ENCODE measurements at places on chromosomes 12 and 14. TPM values are rescaled to one million over a fixed set of nuclear protein-coding genes. Genes with fewer than 3 reads are reported as not detected.

DNA sequence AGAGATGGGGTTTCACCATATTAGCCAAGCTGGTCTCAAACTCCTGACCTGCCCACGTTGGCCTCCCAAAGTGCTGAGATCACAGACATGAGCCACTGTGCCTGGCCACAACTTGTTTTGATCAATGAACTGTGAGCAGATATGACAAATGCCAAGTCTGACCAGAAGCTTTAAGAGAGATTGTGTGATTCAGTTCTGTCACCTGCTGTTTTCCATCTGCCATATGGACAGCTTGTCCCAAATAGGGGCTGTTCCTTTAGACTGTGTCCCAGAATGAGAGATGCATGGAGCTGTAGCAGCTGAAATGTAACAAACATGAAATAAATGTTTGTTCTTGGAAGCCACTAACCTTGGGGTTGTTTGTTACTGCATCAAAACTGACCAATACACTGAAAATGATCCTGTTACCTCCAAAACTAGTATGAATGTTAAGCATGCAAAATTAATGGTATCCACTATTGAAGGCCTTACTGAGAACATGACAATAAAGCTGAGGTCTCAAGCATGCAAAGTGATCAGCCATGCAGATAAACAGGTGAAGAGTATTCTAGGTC, 65.9 kb upstream of the MED13L start:
- H3K27me3 ChIP-seq, result peaks cover 13% of the 10 kb centered on the region
- no peak overlapping the region for H3K27ac ChIP-seq
- H3K36me3 ChIP-seq, result no peaks in the 10 kb centered on the region
- no peak for DNase-seq
- no peak overlapping the region for H3K4me3 ChIP-seq
- H3K4me1 ChIP-seq, result no peaks in the 10 kb centered on the region

GRCh38 chr12:11067514-11067913, 5.4 kb upstream of the TAS2R46 start:
- no peaks in the 10 kb centered on the region for H3K4me1 ChIP-seq
- H3K27me3 ChIP-seq, result no peaks in the 10 kb centered on the region
- DNase-seq, result no peak

Gene PMCH
- total RNA-seq, result 3.1 TPM

DNA sequence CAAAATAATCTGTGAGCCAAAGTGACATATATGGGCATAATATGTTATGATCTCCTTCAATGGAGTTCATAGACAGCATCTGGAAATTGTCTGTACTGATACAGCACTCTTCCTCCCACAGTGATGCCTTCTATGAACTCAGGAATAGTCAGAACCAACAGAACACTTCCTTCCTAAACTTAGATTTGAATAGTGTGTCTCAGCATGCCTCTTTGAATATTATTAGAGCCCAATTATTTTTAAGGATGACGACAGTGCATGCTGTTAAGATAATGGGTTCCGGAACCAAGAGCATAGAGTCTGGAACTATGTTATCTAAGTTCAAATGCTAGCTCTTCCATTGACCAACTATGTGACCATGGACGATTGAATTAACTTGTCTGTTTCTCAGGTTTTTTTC, 386.6 kb upstream of the PRICKLE1 start:
- H3K4me1 ChIP-seq, result no peaks in the 10 kb centered on the region
- no peak overlapping the region for H3K4me3 ChIP-seq
- H3K36me3 ChIP-seq, result no peaks in the 10 kb centered on the region
- H3K27me3 ChIP-seq, result no peaks in the 10 kb centered on the region

Gene SALL2
- 1.6 TPM for total RNA-seq

Gene CELA1
- not detected for total RNA-seq

DNA sequence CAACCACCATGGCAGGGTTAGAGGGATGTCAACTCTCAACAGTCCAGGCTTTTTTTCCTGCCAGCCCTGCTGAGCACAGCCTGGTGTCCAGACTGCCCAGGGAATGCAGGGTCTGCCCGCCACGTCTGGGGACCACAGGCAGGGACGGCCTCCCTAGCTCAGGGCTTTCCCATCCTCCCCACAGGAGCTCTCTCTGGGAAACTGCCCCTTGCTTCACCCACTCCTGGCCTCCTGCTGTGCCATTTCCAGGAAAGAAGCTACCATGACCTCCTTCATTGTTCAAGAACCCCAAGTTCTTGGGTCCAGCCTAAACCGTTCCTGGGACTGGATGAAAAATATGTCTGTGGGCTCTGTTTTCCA, 4.8 kb downstream of the SCNN1A start:
- H3K36me3 ChIP-seq, result no peaks in the 10 kb centered on the region
- H3K4me1 ChIP-seq, result peaks cover 22% of the 10 kb centered on the region
- no peaks in the 10 kb centered on the region for H3K27me3 ChIP-seq
- H3K4me3 ChIP-seq, result no peak overlapping the region
- DNase-seq, result no peak

- H3K36me3 ChIP-seq, result no peaks in the 10 kb centered on the region
- peaks cover 5% of the 10 kb centered on the region for H3K4me1 ChIP-seq
- DNase-seq, result no peak
- no peak overlapping the region for H3K27ac ChIP-seq
- H3K27me3 ChIP-seq, result peaks cover 5% of the 10 kb centered on the region
These were observed 22.6 kb downstream of the FGF6 start for GRCh38 chr12:4422985-4423384.

GRCh38 chr14:98564006-98564405, 708.0 kb downstream of the BCL11B start:
- H3K27ac ChIP-seq, result no peak overlapping the region
- H3K27me3 ChIP-seq, result peaks cover 1% of the 10 kb centered on the region
- H3K36me3 ChIP-seq, result no peaks in the 10 kb centered on the region
- no peak for DNase-seq
- H3K4me1 ChIP-seq, result no peaks in the 10 kb centered on the region

DNA sequence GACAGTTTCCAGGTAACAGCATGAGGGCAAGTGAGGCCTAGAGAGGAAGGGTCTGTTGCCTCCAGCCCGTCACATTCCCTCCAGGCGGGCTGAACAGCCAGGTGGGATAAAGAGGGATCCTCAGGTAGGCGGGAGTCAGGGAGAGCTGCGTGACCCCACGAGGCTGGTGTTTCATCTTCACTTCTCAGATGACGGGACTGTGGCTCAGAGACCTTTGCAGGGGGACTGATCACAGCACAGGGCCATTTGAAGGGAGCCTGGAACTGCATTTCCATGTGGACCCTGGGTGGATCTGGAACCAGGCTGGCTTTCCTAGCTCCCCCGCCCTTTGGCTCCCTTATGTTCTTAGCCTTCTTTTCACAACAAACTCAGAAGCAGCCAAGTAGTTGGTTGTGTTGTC, 37.4 kb downstream of the SH2B3 start:
- H3K36me3 ChIP-seq, result peaks cover 51% of the 10 kb centered on the region
- H3K4me1 ChIP-seq, result peaks cover 80% of the 10 kb centered on the region
- H3K4me3 ChIP-seq, result peak overlapping the region; percentile 31
- H3K27ac ChIP-seq, result peak overlapping the region; percentile 82

DNA sequence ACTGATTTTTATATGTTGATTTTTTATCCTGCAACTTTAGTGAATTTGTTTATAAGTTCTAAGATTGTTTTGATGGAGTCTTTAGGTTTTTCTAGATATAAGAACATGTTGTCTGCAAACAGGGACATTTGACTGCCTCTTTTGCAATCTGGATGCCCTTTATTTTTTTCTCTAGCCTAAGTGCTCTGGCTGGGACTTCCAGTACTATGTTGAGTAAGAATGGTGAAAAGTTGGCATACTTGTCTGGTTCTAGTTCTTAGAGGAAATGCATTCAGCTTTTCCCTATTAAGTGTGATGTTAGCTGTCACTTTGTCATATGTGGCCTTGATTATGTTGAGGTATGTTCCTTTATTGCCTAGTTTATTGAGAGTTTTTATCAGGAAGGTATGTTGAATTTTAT, 68.1 kb downstream of the ERC1 start:
- H3K36me3 ChIP-seq, result peaks cover 20% of the 10 kb centered on the region
- H3K4me1 ChIP-seq, result no peaks in the 10 kb centered on the region
- DNase-seq, result no peak
- H3K27ac ChIP-seq, result no peak overlapping the region
- H3K4me3 ChIP-seq, result no peak overlapping the region
- no peaks in the 10 kb centered on the region for H3K27me3 ChIP-seq

DNA sequence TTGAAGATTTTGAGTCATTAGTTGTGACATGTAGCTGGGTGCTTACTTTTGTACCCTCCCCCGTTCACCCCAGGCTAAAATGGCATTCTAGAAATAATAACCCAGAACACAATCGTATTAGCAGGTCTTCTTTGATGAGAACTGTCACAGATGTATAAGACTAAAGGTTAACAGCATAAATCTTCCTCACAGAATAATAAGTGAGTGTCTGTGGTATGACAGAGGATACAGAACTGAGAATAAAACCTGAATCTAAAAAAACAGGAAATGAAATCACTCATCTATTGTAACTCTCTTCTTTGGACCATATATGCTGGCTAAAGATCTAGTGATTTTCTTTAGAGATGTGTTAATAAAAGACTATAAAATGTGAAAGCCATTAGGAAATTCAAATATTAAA, 746.6 kb downstream of the LRFN5 start:
- no peak overlapping the region for H3K27ac ChIP-seq
- no peaks in the 10 kb centered on the region for H3K36me3 ChIP-seq
- H3K4me3 ChIP-seq, result no peak overlapping the region
- H3K27me3 ChIP-seq, result no peaks in the 10 kb centered on the region

Gene ZC2HC1C
- total RNA-seq, result 0.71 TPM

- H3K27ac ChIP-seq, result no peak overlapping the region
- peaks cover 8% of the 10 kb centered on the region for H3K36me3 ChIP-seq
- no peaks in the 10 kb centered on the region for H3K4me1 ChIP-seq
- DNase-seq, result no peak
- no peaks in the 10 kb centered on the region for H3K27me3 ChIP-seq
These were observed 51.3 kb downstream of the GNS start for GRCh38 chr12:64707926-64708325.

Gene USP44
- total RNA-seq, result 4.4 TPM

DNA sequence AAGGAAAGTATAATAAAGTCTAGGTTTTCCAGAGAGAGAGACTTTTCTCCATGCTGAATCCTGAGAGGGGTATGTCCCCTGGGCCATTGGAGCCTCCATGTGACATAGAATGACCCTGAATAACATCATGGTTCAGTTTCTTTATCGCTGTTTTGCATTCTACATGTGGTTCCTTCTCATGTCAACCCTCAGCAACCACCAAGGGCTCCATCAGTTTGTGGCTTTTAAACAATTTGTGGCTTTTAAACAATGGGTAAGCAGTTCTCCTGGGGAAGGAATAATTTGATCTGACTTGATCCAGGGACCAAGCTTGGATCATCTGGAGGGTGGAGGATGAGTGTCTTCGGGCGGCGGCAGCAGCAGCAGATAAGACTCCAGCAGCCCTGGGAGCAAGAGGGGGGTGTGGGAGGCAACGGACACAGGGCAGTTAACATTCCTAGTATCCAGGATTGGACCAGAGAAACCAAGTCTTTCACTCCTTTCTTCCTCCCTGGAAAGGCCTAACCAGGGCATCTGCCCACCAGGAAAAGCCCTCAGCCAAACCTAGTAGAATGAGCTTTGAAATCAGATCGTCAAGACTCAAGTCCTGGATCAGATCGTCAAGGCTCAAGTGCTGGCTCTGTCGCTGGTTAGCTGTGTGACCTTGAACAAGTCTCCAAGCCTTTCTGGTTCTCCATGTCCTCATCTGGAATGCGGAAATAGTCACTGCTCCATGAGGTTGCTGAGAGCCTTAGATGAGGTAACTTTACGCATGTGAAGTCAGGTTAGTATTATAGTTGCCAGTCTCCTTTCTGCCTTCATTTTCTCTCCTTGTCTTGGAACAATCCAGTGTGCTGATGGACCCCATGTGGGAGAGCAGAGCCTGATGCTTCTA, 27.8 kb upstream of the FAM222A start:
- no peaks in the 10 kb centered on the region for H3K36me3 ChIP-seq
- DNase-seq, result no peak
- H3K4me3 ChIP-seq, result no peak overlapping the region
- no peak overlapping the region for H3K27ac ChIP-seq
- H3K4me1 ChIP-seq, result no peaks in the 10 kb centered on the region

- H3K4me3 ChIP-seq, result no peak overlapping the region
- DNase-seq, result no peak
- H3K36me3 ChIP-seq, result peaks cover 5% of the 10 kb centered on the region
- H3K27me3 ChIP-seq, result peaks cover 8% of the 10 kb centered on the region
These were observed 477.0 kb downstream of the DPF3 start for GRCh38 chr14:72416892-72417291.

- H3K27me3 ChIP-seq, result peaks cover 41% of the 10 kb centered on the region
- H3K4me3 ChIP-seq, result no peak overlapping the region
- peaks cover 27% of the 10 kb centered on the region for H3K4me1 ChIP-seq
- no peak overlapping the region for H3K27ac ChIP-seq
These were observed 3.5 kb upstream of the HCFC2 start for GRCh38 chr12:104060791-104061190.

- no peak overlapping the region for H3K4me3 ChIP-seq
- H3K4me1 ChIP-seq, result peaks cover 28% of the 10 kb centered on the region
- H3K36me3 ChIP-seq, result no peaks in the 10 kb centered on the region
- H3K27me3 ChIP-seq, result peaks cover 17% of the 10 kb centered on the region
- DNase-seq, result no peak
These were observed 8.0 kb downstream of the GSG1 start for GRCh38 chr12:13095266-13095995.

DNA sequence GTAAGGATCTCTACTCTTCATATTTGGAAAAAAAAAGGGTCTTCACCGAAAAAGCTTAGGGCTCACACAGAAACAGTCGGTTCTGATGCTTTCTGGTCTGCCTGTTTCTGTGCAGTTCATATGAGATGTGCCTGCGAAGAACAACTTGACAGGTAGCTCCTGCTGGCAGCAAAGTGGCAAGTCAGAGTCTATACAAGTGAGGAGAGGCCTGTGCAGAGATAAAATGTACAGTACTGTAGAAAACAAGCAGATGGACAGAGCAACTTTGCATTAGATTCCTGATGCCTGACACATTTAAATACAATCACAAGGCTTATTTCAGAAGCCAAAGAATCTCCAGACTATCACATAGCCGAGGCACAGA, 936.0 kb downstream of the DIO2 start:
- H3K27ac ChIP-seq, result no peak overlapping the region
- peaks cover 29% of the 10 kb centered on the region for H3K27me3 ChIP-seq
- H3K36me3 ChIP-seq, result no peaks in the 10 kb centered on the region
- no peak for DNase-seq
- no peak overlapping the region for H3K4me3 ChIP-seq

GRCh38 chr12:104411826-104412641, 44.7 kb upstream of the CHST11 start:
- no peak overlapping the region for H3K4me3 ChIP-seq
- no peaks in the 10 kb centered on the region for H3K27me3 ChIP-seq
- no peak overlapping the region for H3K27ac ChIP-seq
- peaks cover 11% of the 10 kb centered on the region for H3K4me1 ChIP-seq
- DNase-seq, result no peak

DNA sequence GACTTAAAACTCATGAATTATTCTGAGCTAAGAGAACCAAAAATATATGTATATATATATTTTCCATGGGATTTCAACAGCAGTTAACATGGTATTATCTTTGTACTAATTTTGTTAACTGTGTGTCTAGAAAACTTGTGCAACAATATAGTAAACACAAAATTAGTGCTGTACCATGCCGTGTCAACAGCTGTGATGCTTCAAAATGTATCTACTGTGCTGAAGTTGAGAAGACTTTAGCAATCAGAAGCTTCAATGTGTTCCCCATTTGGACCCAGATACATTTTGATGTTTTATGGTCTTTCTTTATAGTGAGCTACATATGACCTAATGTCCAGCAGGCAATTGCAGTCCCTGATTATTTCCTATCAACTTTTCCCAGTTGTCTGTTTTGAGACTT, 405.7 kb downstream of the DIO2 start:
- H3K27me3 ChIP-seq, result peaks cover 1% of the 10 kb centered on the region
- no peaks in the 10 kb centered on the region for H3K36me3 ChIP-seq
- DNase-seq, result no peak
- H3K27ac ChIP-seq, result no peak overlapping the region
- H3K4me3 ChIP-seq, result no peak overlapping the region

- no peaks in the 10 kb centered on the region for H3K36me3 ChIP-seq
- no peaks in the 10 kb centered on the region for H3K4me1 ChIP-seq
- no peak overlapping the region for H3K4me3 ChIP-seq
- DNase-seq, result no peak
These were observed 38.7 kb upstream of the LYZ start for GRCh38 chr12:69309461-69309860.

Measured in activated T-helper 1 cell treated with anti-CD3 and anti-CD28 coated beads, Interleukin-12 subunit alpha, Interleukin-12 subunit beta, Interleukin-2, Interleukin-4 antibody, amounts not matched to agents 30 ng/mL and 10 ng/mL and 1 ng/mL, durations not matched to agents 14 hours and 24 hours and 36 hours (primary cell).